ENCODE measurements at places on chromosomes 5 and 9.

- peak; percentile 8 for DNase-seq
These were observed 49.9 kb downstream of the LRRTM2 start for GRCh38 chr5:138824924-138825863.

- DNase-seq: no peak
These were observed 31.0 kb downstream of the PCDHGC5 start for GRCh38 chr5:141519605-141520565.

DNA sequence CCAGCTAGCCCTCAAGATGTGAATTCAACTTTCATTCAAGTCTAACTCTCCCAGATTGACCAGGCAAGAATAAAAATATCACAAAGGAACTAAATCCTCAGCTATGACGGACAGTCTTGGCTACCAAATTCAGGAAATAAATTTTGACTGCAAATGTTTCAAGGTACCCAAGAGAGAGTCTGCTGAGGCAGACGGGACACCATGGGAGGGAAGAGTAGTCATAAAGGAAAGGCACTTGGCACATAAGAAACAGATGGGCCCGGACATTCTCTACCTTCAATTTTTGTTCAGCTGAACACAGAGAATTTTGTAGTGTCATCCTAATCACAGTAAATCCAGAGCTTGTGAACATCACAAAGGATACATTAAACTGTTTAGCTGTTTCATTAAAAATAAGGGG is 390.0 kb downstream of the DTWD2 start:
- DNase-seq: no peak

DNA sequence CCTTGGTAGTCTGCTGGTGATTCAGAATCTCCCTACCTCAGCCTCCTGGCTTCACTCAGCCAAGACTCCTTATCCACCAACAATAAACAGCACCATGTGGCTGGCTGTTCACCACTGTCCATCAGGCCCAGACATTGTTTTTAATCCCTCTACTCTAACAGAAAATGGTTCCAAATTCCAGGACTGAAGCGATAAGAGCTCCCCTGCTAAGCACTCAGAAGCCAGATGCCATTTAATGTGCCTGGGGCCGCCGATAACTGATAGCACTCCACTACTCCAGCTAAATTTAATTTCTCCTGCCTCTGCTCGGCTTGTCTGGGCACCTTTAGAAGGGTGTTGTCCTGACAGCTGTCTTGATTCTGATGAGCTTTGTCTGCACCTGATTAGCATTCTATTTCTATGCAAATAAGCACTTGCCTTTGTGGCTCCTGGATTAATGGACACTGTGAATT is 47.1 kb downstream of the ZNF622 start:
- DNase-seq: no peak

DNA sequence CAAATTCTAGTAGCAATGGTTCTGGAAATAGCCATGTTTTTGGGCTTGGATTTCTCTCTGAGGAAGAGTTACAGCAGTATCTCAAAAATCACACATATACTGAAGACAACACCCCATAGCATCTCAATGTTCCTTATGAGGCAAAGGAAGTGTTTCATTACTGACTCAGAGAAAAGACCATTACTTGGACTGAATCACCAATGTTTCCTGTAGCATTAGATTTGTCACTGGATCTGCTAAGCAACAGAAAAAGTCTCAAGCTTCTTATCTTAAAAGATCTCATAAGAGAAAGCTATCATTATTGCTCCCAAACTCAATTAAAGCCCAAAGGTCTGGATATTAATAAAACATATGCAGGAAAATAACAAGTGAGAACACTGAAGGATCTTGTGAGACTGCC is 272.4 kb downstream of the ADAMTS6 start:
- peak; percentile 63 for DNase-seq

- peak; percentile 74 for DNase-seq
These were observed 44.8 kb downstream of the RCL1 start for GRCh38 chr9:4837261-4838188.

- no peak for DNase-seq
These were observed 945.2 kb upstream of the C9orf72 start for GRCh38 chr9:28518439-28518838.
